ENCODE measurements at places on chromosomes 5 and 9. TPM values are rescaled to one million over a fixed set of nuclear protein-coding genes. Genes with fewer than 3 reads are reported as not detected.

The CCL27 gene
- not detected for total RNA-seq

The CDHR2 gene
- not detected for total RNA-seq

The ROPN1L gene
- 0.39 TPM for total RNA-seq

The SOHLH1 gene
- total RNA-seq = not detected

The NUTM2G gene
- not detected for total RNA-seq

The NPR3 gene
- 6.0 TPM for total RNA-seq

The FOXD4L3 gene
- not detected for total RNA-seq

The SPEF2 gene
- 1.5 TPM for total RNA-seq

The C9orf153 gene
- total RNA-seq = 0.35 TPM
